ENCODE measurements at places on chromosomes 2 and 18. TPM values are rescaled to one million over a fixed set of nuclear protein-coding genes. Genes with fewer than 3 reads are reported as not detected.
A peak's percentile ranks its signal among the peaks of the same experiment; 100 is the strongest.

ACMSD gene
- not detected for polyA plus RNA-seq

RND3 gene
- polyA plus RNA-seq, result 28.4 TPM

CFC1 gene
- polyA plus RNA-seq, result 3.1 TPM

TACR1 gene
- polyA plus RNA-seq, result 0.69 TPM

SH3YL1 gene
- polyA plus RNA-seq, result 133 TPM

ALPP gene
- polyA plus RNA-seq, result 0.01 TPM

LIPG gene
- 33.0 TPM for polyA plus RNA-seq

MC5R gene
- not detected for polyA plus RNA-seq

IL37 gene
- polyA plus RNA-seq, result 1.6 TPM

TTC31 gene
- 23.8 TPM for polyA plus RNA-seq

GRCh38 chr18:25915907-25916306 is 174.5 kb downstream of the SS18 start:
- no peak for DNase-seq

DNA sequence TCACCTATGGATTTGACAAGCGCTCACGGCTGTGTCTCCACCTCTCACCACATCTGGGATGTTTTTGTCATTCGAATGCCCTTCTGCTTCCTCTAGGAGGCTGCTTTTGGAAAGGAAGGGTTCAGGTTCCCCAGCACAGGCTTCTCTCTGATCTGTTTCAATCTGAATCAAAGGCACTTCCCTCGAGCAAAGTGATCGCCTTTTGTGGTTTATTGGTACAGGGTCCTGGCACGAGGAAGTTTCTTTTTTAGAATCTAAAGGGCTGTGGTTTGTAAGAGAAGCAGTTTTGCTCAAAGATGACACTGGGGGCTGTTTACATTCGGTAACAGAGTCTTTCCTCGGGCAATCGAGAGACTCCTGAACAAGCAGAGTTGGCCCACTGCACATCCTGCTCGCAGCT is 145.0 kb downstream of the DAW1 start:
- DNase-seq, result no peak

DNA sequence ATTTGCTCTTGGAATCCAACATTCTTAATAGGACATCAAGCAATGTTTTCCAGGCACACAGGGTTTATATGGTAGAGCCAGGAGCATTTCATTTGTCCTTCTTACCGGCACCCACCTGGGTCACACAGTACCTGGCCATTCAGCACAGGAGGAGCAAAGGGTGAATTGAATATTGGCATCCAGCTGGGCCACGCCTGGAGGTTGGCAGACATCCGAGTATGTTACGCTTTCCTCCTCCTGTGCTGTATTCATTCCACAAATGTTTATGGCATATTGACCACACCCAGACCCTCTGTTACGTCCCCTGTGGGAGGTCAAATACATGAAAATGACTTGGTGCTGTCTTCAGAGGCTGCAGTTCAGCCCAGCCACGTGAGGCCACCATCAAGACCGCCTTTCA is 206.2 kb downstream of the RTP5 start:
- peak; percentile 63 for DNase-seq

DNA sequence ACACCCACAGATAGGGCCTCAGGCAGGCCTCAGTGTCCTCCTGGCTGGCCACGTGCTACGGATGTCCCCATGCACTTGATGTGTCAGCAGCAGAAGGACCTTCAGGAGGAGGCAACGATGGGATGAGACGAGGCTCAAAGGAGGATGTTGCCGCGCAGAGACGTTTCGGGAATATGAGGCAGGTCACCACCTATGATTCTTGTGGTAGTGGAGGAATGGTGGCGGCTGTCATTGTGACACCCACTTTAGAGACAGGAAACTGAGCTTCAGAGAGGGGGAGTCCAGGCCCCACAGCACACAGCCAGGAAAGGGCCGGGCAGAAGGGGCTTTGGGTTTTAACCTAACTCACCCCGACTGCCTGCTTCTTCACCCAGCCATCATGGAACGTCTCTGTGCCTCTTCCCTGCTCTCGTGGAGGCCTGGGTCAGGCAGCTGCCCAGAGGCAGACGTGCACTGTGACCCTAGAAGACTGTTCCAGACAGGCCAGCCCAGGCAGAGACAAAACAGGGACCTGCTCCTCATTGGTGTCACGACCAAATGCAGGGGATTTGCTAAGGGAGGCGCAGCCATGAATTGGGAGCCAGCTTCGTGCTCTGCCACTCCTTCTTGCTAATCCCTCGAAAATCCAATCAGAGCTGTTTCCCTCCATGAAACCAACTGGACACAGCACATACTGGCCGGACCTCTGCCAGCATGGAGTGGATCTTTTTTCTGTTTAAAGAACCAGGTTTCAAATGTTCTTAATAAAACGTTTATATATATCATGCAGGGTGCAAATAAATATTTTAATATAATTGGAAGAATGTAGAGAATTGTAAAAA is 169.2 kb downstream of the ASB1 start:
- DNase-seq, result no peak

- no peak for DNase-seq
Measured at GRCh38 chr18:70672581-70672980, 383.7 kb downstream of the SOCS6 start.

- no peak for DNase-seq
Measured at GRCh38 chr2:189312211-189312610, 129.1 kb upstream of the WDR75 start.

- no peak for DNase-seq
Measured at GRCh38 chr18:35697869-35698268, 116.3 kb downstream of the GALNT1 start.

DNA sequence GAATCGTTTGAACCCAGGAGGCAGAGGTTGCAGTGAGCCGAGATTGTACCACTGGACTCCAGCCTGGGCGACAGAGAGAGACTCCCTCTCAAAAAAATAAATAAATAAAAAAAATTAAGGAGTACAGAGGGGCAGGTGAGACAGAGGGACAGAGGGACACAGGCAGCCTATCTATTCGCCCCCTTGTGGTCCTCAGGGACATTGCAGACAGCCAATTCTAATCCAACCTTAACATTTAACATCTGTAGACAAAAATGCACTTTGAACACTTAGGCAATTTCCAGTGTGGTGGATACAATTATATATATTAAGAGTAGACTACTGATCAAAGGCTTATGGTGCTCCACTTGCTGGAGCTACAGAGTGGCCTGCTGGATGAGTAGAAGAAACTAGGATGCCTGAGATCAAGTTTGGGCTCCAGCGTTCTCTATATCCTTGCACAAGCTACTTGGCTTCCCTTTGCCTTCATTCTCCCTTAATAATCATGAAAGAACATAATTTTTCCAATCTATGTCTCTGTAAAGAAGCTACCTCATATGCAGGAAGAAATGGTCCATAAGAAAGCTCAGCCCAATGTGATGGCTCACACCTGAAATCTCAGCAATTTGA is 8.2 kb upstream of the SMARCAL1 start:
- peak; percentile 43 for DNase-seq

DNA sequence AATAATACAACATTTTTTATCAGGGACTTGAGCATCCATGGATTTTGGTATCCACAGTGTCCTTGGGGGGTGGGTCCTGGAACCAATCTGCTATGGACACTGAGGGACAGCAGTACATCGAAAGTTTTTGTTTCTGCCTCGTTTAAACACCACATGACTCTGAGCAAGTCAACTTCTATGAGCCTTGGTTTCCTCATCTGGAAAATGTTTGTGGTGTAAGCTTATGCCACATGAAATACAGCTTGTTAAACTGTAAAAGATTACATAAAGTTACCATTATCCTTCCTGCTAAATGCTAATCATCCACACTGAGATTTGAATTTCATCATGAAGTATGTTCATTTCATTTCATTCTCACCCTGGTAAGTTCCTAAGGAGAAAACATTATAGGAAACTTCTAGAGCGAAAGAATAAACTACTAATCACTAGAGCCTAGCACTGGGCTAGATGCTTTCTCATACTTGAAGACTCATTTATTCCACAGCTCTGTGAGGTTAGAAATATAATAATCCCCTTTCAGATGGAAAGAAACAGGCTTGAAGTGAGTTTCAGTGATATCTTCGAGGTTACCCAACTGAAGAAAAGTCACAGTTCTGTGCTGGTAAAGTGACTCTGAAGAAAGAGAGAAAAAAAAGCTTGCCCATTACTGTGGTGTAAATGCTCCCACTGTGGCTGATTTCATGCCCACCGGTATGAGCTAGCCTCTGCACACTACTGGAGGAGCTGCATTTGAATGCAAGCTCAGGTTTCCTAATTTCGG is 29.2 kb downstream of the MCFD2 start:
- DNase-seq, result no peak

GRCh38 chr2:71744781-71745180 is 291.4 kb downstream of the DYSF start:
- DNase-seq, result no peak

DNA sequence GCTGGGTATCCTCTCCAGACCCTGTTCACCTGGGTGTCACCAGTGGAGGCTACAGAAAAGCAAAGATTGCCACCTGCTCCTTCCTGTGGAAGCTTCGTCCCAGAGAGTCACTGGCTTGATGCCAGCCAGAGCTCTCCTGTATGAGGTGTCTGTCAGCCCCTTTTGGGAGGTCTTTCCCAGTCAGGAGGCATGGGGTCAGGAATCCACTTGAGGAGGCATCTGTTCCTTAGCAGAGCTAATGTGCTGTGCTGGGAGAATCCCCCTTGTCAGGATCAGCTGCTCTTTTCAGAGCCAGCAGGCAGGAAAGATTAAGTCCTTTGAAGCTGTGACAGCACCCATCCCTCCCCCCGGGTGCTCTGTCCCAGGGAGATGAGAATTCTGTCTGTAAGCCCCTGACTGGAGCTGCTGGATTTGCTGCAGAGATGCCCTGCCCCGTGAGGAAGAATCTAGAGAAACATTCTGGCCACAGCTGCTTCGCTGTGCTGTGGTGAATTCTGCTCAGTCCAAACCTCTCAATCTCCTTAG is 121.8 kb downstream of the GPR39 start:
- no peak for DNase-seq

DNA sequence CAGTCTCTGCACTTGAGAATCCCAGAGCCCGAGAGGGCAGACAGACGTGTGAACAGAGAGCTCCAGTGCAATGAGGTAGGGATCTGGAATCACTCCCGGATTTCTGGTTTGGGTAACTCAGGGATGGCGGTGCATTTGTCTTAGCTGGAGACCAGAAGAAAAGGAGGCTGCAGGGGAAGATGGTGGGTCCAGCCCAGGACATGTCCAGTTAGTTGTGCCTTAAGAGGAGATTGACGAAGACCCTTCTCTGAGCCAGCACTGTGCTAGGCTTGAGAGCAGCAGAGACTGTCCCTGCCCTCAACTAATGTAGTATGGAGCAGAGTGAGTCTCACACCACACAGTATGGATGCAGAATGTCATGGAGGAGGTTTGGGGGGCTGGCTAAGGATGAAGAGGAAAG is 150.6 kb upstream of the COPS8 start:
- DNase-seq, result no peak

- no peak for DNase-seq
Measured at GRCh38 chr2:163081754-163082153, 243.2 kb upstream of the KCNH7 start.

GRCh38 chr18:58863539-58864145 is 1.0 kb upstream of the ZNF532 start:
- peak; percentile 83 for DNase-seq

DNA sequence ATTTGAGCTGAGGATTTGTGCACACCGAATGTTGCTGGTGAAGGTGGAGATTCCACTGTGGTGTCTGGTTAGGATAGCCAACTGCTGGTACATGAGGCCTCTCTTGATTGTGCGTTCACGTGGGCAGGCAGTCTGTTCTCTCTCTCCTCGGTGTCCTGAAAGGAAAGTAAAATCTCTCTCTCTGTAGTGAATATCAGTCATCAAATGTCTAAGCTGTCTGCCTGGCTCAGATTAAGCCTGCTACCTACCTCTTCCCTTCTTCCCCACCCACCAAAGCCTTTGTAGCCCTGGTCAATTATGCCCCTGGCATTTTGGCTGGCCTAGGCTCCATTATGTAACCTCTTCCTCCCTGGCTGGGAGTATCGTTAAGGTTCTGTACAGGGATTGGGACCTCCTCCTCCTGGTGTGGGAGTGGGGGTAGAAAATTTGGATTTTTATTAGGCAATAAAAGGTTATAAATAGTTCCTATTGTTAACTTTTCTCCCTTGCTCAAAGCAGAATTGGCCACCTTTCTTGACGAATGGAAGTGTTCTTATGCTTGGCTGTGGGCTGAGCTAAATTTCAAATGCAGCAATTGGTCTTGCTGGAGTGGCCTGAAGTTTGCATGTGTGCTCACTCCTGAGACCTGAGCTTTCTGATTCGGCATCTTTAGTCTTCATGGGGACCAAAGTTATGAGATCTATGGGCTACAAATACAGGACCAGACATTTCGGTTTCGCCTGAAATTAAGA is 148.8 kb downstream of the WDSUB1 start:
- no peak for DNase-seq

DNA sequence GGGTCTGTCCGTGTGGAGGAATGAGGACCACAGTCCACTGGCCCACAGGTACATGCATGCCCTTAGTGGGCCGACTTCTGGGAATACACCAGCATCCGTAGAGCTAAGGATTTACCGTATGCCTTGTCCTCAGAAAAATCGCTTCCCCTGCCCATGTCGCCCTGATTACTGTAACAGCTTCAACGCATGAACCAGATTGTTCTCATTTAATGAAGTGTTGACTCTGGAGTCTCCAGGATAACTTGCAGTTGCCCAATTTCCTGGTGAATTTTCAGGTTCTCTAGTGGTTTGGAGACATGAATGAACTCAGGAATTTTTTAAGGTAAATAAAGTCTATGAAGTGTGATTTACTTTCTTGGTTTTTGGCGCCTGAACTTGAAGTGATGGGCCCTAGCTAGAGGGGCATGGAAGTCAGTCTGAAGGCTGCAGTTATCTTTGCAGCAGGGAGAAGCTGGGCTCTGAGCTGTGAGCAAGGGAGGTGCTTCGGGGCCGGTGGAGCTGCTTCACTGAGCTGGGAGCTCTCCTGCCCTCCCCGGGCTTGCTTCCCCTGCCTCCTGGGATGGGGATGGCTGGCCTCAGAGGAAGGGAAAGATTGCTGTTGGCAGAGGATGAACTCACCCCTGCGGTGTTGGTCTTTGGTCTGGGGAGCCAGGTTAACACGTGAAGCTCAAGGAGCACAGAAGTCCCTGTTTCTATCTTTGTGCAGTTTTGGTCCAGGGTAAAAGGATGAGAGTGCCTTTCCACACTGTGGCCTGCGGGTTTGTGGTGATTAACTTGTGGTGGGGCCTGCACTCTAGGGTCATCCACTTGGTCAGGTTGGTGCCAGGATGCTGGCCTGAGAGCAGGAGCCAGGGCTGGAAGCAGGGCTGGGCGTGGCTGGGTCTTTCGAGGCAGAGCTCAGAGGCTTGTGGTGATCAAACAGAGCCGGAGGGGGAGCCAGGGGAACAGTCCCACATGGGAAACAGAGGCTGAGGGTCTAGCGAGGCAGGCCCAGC is 28.1 kb downstream of the TCF7L1 start:
- DNase-seq, result no peak

GRCh38 chr18:64083916-64084315 is 65.0 kb downstream of the LINC00305 start:
- no peak for DNase-seq

- no peak for DNase-seq
Measured at GRCh38 chr2:148627224-148627623, 17.3 kb upstream of the EPC2 start.

- DNase-seq, result no peak
Measured at GRCh38 chr2:68045342-68045741, 17.5 kb downstream of the C1D start.

DNA sequence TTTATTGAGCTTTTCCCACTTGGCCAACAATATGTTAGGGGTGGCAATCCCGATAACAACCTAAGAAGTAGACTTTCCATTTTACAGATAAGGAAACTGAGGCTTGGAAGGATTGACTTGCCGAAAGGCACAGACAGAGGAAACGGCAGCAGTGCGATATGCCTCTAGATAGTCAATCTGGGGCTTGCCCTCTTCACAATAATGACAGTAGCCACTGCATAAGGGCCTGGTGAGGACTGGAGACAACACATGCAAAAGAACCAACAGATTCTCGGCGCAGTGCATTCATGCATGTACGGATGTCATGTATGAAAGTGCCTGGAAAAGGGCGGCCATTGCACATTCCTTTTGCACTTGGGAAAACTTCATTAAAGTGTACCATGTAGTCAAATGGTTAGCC is 811.2 kb downstream of the RNF144A start:
- no peak for DNase-seq

Measured in small intestine (tissue), 16 donors.